ENCODE measurements at places on chromosomes 16 and 17.

- DNase-seq = no peak
Observed at GRCh38 chr17:68776451-68776850, 175.3 kb upstream of the FAM20A start.

DNA sequence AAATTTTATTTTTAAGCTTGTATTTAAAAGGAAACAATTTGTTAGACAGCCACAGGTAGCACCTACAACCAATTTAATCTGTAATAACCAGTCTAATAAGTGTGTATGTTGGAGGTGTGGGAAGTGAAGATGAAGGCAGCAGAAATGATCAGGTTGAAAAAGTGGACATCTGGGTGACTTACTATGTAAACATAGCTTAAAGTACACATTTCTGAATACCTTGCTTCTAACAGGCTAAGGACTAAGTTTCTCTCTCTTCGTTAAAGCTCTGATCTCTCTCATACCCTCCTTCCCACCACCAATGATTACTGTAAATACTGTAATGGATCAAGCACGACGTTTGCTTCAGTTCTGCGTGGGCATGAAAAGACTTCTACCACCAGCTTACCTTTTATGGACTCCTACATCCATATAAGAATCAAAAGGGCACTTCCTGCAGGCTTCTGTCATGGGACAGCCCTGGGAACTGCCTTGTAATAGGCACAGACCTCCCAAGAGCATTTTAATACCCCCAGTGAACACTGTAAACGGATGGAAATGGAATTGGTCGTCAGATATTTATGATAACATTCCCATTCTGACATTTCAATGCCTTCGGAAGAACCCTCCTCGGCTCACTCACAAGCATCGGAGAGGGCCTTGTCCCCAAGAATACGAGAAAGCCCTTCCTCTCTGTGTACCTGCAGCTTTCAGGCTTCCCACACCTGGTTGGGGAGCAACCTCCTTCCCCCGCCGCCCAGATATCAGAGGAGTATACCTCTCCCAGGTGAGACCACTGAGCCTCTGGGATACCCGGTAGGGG is 700 bp downstream of the CCDC43 start:
- DNase-seq = peak; percentile 41

DNA sequence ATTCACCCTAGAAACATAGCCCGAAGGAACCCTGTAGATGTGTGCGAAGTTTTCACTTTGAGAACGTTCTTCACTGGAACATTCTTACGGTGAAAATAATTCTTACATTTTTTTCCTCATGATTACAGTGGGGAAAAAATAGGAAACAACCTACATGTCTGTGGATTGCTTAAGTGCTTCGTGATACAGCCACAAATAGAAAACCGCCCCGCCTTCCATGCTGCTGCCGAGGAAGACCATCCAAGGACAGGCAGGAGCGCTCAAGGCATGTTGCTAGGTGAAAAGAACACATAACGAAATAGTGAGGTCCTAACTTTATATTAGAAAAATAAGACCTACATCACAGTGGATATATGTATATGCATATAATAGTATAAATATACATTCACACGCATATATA is 78.8 kb downstream of the BMERB1 start:
- no peak for DNase-seq

- DNase-seq = no peak
Observed at GRCh38 chr17:79735096-79735495, 4.4 kb downstream of the ENPP7 start.

- DNase-seq = no peak
Observed at GRCh38 chr17:74956093-74956492, 16.5 kb downstream of the HID1 start.

All from KG1 (cell line).